ENCODE measurements at places on chromosomes 16 and 17.

GRCh38 chr16:58346831-58347371 lies 45.4 kb upstream of the GINS3 start:
- no peak for DNase-seq

DNA sequence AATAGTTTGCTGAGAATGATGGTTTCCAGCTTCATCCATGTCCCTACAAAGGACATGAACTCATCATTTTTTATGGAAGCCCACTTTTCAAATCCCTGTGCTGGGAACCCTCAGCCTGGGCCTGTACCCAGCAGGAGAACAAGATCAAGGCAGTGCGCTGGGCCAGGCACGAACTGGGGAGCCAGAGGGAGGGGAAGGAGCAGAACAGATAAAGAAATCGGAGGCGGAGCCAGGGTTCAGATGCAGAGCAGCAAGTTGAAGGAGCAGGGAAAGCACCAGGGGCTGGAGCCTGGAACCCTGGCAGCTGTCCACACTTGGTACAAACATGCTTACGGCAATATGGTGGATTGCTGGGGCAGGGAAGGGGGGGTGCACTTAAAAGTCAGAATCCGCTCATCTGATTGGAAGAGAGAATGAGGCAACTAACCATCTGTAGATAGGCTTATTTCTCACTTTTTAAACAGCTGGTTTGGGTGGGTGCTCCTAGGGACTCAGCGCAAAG lies 107.5 kb downstream of the NOG start:
- DNase-seq, result no peak

DNA sequence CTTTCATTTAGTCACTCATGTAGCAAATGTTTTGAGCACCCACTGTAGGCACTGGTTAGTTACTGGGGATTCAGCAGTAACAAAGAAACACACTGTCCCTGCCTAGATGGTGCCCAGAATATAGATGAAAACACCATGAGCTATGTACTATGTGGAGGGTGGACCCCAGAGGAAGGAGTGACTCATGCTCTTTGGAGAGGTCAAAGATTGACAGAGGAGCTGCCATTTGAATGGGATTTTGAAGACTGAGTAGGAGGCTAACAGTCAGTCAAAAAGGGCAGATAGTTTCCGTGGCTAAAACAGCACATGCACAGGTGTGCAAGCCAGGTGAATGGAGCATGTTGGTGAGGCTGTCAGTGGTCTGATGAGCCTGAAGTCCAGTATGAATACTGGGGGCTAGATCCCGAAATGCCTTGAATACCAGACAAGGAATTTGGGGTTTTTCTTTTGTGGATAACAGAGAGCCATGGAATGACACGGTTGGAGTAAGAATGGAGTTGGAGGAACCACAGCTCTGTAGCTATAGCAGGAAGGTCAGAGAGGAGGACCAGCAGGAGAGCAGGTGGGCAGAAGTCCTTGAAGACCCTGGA lies 6.1 kb downstream of the IL21R start:
- DNase-seq, result no peak

DNA sequence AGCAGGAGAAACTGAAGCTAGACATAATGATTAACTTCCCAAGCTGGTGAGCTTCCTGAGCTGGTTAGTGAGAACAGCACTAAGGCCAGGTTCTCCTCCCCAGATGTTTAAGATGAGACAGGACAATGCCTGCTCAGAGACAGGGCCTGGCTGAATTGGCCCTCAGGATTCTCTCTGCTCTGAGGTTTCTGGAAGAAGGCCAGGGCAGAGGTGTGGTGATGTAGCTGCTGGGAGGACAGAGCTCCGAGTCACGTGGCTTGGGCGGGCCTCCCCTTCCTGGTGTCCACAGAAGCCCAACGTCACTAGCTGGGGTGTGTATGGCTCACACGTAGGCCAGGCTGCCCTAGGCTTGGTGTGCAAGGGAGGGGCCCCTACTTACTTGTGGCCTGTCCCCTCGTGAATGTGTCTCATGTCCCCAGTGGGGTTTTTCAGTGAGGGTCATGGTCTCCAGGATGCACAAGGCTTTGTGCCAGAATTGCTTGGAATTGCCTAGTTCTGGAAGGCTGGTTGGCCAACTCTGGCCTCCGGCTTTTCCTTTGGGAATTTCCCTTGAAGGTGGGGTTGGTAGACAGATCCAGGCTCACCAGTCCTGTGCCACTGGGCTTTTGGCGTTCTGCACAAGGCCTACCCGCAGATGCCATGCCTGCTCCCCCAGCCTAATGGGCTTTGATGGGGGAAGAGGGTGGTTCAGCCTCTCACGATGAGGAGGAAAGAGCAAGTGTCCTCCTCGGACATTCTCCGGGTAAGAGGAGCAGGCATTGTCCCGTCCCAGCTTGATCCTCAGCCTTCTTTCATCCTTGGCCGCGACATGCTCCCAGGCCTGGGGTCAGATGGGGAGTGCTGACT lies 3.4 kb downstream of the NOD2 start:
- no peak for DNase-seq

DNA sequence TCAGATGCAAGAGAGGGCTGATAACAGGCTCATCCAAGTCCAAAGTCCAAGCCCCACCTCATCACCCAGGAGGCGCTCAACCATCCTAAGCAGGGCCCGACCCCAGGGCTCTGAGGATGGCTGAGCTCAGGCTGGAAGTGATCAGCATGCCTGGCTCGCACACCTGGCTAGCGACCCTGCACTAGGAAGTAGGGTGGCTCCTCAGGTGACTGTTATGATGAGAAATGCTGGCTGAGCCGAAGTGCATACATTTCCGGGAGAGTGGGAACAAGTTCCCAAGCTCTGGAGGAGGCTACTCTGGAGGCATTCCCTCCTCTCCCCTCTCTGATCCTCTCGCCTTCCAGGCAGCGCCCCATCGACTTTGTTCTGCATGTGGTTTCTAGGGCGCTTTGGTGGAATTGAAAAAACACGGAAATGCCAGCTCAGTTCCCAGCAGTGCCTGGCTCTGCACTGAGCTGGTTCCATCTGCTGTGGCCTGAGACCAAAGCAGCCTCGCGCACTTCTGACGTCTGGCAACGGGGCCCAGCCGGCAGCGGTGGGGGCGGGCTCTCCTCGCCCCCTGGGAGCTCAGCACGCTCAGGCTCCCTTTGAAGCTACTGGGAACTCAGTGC lies 130.3 kb downstream of the IRF8 start:
- DNase-seq, result no peak

DNA sequence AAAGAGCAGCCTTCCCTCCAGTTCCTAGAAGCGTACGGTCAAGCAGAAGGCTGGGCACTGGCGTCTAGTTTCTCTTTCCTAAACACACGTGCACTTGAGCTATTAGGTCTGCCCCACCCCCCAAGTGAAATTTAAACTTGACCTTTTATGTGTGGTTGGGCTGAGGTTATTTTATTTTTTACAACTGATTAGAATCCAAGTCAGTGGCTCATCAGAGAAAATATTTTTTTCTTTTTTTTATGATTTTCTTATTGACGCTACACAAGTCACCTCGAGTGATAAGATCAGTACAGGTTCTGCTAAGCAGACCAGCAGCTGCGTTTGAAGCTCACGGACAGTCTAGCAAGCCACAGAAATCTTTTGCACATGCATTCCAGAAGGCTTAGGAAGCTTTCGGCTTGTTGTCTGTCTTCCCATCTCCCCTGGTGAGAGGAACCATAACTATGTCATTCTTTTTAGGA lies 95.1 kb downstream of the ZFHX3 start:
- DNase-seq, result no peak

GRCh38 chr16:2524339-2524938 lies 4.3 kb downstream of the AMDHD2 start:
- no peak for DNase-seq

- no peak for DNase-seq
Observed at GRCh38 chr16:86598607-86599565, 20.5 kb downstream of the FOXL1 start.

- DNase-seq, result no peak
Observed at GRCh38 chr17:20733923-20734322, 154.4 kb downstream of the CDRT15L2 start.

GRCh38 chr17:70206361-70207010 lies 37.2 kb downstream of the KCNJ2 start:
- no peak for DNase-seq

DNA sequence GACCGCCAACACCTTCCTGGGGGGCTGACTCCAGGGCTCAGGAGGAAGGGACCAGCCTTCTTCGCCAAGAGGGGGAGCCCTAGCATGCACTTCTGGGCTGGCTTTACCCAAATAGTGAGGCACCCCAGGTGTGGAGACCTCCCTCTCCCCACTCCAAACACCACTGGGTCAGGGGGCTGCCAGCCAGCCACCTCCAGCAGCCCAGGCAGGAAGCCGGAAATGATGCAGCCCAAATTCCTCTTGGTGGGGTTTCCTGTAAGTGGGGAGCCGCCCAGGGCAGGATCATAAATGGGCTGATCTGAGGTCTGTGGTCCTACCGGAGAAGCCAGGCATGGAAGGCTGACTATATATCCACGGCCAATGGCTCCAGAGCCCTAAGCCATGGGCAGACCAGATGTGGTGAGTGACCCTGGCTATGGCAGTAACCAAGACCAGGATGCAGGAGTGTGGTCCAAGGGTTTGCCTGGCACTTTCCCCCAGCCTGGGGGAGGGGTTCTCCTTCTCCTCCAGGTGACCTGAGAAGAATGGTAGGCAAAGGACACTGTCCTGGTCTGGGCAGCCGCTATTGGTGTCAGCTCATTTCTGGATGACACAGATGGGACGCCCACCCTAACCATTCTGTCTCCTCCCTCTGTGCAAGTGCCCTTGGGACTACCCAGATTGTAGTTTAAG lies 4.2 kb downstream of the GIT1 start:
- DNase-seq, result no peak

- no peak for DNase-seq
Observed at GRCh38 chr16:89749637-89750036, 28.3 kb downstream of the ZNF276 start.

DNA sequence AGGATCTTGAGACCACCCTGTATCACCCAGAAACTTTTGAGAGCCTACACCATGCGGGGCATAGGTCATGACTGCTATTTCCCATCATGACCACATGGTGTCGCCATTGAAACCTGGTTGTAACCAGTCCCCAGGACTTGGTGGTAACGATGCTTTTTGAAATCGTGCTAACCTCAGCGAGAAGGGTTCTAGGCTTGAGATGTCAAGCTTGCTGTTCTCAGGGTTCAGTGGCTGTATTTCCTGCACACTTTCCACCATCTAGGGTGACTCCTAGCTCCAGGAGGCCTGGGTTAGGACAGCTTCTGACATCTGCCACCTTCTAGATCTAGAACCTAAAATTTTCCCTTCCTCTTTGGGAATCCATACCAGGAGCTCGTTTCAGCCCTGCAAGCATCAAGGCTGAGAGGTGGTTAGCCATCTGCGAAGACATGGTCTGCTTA lies 13.0 kb upstream of the SPNS3 start:
- DNase-seq, result peak; percentile 75

DNA sequence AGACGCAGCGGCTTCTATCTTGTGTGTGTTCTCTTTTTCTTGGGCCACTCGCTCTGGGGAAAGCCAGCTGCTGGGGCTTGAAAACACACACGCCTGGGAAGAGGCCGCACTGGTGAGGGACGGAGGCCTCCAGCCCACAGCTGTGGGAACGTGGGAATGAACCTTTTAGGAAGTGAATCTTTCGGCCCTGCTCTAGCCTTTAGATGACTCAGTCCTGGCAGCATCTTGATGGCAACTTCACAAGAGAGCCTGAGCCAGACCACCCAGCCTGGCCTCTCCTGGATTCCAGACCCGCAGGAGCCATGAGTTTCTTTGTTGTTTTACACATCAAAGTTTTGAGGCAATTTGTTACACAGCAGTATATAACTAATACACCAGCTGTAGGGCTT lies 2.2 kb upstream of the PDPK1 start:
- no peak for DNase-seq

- peak; percentile 64 for DNase-seq
Observed at GRCh38 chr17:57955183-57955931, at the start of gene CUEDC1. Gene CUEDC1 (minus strand): TSS chr17:57955412. CDS start chr17:57885564, 69,848 bp downstream.

DNA sequence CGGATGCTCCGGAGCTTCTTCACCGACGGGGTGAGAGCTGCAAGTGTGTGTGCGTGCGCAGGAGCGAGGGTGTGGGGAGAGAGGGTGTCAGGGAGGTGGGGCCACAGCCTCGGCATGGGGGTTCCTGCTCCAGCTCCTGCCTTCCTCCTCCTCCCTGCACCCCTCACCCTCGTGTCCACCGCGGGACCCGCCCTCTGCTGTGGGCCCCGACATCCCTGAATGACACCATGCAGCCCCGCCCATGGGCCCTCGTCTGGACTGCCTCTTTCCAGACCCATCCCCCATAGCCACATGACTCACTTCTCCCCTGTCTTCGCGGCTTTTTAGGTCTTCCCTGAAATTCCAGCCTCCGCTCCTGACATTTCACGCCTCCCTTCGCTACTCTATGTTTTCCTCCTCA lies 41.6 kb downstream of the ARHGAP23 start:
- DNase-seq, result no peak

DNA sequence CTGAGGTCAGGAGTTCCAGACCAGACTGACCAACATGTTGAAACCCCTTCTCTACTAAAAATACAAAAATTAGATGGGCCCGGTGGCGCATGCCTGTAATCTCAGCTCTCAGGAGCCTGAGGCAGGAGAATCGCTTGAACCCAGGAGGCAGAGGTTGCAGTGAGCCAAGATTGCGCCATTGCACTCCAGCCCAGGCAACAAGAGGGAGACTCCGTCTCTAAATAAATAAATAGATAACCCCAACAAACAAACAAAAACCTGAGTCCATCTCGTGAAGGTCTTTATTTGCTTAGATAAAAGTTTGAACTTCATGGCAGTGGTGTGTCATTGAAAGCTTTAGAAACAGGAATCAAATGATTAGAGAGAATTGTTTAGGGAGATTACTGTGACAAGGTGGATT lies 167.4 kb downstream of the BCAS3 start:
- no peak for DNase-seq

DNA sequence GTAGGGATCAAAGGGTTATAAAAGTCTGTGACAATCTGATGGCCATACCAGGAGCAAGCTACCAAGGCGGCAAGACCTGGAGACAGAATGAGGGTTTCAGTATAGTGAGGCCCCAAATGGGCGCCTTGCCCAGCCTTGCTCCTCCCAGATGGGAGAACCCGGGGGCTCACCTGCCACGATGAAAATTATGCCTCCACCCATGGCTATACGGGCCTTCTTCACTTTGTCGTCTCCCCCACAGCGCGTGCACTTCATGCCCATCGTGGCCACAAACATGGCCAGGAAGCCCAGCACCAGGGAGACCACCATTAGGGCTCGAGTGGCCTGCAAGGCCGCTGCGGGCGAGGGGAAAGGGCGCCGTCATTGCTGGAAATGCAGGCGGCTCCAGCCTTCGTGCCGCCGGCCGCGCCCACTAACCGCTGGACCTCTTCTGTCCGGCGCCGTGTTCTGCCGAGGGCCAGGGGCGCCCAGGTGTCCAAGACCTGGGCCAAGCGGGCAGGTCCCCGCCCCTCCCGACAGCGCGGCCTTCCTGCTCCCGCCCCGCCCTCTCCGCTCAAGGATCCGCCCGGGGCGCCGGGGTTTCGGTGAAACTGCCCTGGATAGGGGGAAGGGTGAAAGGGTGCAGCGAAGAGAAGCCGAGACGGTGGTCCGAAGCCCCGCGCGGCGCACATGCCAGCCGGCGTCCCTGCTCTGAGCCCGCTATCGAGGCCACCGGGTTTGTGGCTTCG lies 1.5 kb downstream of the CLDN7 start:
- no peak for DNase-seq

- DNase-seq, result no peak
Observed at GRCh38 chr17:78617511-78618061, 40.4 kb upstream of the DNAH17 start.

- no peak for DNase-seq
Observed at GRCh38 chr17:7133424-7133823, 18.8 kb upstream of the ASGR2 start.

All from NCI-H1436 (cell line).